ENCODE measurements at places on chromosomes 16 and 17.

DNA sequence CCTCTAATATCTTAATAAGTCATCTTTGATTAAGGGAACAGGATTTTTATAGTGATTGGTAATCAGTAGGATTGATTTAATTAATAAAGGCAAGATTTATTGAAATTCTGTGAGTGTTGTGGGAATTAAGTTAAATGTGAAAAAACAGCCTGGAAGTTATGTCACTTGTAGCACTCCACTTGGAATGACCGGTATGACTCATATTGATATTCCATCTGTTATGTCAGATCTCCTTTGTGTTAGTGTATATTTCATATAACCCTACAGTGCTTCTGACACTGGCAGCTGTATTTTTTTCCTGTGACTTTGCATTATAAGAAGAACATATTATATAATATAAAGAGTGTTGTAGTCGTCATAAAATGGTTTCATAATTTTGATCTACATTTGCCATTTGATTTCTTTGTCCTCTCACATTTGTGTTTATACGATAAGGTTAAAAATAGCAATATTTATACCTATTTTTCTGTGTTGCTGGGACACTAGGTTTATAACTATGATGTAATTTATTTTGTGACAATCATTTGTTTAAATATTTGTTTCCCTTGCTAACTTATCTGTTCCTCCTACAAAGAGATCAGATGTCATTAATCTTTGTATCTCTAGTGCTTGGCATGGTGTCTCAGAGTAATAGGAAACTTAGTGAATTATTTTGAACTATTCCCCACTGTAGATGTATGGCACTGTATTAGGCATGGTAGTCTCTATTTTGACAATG lies 249.0 kb downstream of the BCAS3 start:
- no peaks in the 10 kb centered on the region for H3K36me3 ChIP-seq
- no peak for DNase-seq
- no peak overlapping the region for H3K27ac ChIP-seq
- no peaks in the 10 kb centered on the region for H3K27me3 ChIP-seq

- DNase-seq: no peak
- peaks cover 4% of the 10 kb centered on the region for H3K36me3 ChIP-seq
- no peak overlapping the region for H3K27ac ChIP-seq
- H3K4me1 ChIP-seq: no peaks in the 10 kb centered on the region
- no peak overlapping the region for H3K4me3 ChIP-seq
These were observed 21.7 kb downstream of the RNF135 start for GRCh38 chr17:30992551-30992950.

GRCh38 chr17:79654350-79654959 lies 43.6 kb upstream of the RBFOX3 start:
- H3K27me3 ChIP-seq: peaks cover 8% of the 10 kb centered on the region
- no peak overlapping the region for H3K4me3 ChIP-seq
- H3K36me3 ChIP-seq: no peaks in the 10 kb centered on the region
- H3K4me1 ChIP-seq: no peaks in the 10 kb centered on the region
- no peak overlapping the region for H3K27ac ChIP-seq

DNA sequence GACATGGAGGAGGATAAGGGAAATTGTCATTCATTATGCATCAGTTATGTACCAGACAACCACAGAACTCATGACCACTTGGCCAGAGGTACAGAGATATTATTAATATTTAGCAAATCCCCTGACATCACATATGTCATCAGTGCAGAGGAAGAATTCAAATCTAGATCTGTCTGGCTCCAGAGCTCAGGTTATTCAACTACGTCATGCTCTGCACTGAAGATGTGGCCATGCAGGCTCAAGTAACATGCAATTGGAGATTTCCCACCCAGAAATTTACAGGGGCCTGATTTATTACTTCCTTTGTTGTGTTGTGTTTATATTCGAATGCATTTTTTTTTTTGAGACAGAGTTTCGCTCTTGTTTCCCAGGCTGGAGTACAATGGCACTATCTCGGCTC lies 224.3 kb downstream of the HS3ST4 start:
- no peak overlapping the region for H3K4me3 ChIP-seq
- H3K4me1 ChIP-seq: no peaks in the 10 kb centered on the region
- H3K27me3 ChIP-seq: no peaks in the 10 kb centered on the region
- no peak overlapping the region for H3K27ac ChIP-seq

DNA sequence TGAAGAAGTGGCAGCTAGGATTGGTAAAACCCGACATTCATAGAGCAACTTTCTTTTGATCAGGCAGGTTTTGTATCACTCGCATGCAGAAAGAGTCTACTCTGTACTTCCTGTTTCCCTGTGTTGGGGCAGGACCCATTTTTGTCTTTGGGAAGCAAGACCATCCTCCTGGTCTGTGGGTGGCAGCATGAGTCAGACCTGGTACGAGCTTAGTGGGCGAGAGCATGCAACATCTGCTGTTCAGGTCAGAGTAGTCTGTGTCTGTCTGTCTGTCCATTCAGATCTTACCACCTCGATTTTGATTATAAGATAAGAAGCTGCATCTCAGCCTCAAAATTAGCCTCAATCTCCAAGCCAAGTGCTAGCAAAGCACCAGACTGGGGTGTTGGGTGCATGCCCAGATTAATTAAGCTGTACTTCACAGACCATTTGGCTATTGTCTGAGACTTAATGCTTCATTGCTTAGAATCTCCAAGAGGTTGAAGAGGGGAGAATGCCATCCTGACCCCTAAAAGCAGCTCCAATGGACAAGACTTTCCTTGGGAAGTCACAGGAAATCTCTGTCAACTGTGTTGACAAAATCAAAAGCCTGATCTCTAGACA lies 110.9 kb downstream of the XYLT1 start:
- H3K4me3 ChIP-seq: no peak overlapping the region
- H3K27ac ChIP-seq: no peak overlapping the region
- no peaks in the 10 kb centered on the region for H3K36me3 ChIP-seq
- peaks cover 21% of the 10 kb centered on the region for H3K4me1 ChIP-seq
- DNase-seq: no peak

GRCh38 chr16:60642956-60643355 lies 1393.3 kb downstream of the CDH8 start:
- peak; percentile 80 for DNase-seq
- no peaks in the 10 kb centered on the region for H3K27me3 ChIP-seq
- H3K4me1 ChIP-seq: peaks cover 7% of the 10 kb centered on the region
- no peaks in the 10 kb centered on the region for H3K36me3 ChIP-seq

DNA sequence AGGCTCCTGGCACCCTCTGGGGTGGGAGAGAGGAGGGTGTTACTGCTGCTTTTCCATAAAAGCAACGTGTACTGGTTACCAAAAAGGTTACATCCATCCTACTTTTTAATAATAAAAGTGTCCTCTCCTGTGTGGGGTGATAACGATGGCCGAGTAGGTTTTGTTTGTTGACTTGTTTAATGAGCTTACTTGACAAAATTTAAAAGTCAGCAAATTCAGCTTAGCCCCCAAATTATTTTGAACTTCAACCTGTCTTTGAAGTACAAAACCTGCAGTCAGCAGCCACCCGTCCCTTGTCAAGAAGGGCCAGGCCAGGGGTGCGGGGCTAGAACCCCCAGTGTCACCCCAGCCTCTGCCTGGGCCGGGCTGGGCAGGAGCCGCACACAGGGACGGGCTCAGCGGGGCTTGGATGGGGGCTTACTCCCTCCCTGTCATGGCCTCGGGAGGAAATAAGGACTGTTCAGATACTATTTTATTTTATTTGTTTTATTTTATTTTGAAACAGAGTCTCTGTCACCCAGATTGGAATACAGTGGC lies 103.9 kb upstream of the CHMP6 start:
- no peaks in the 10 kb centered on the region for H3K27me3 ChIP-seq
- peaks cover 13% of the 10 kb centered on the region for H3K36me3 ChIP-seq
- H3K4me3 ChIP-seq: no peak overlapping the region
- no peak overlapping the region for H3K27ac ChIP-seq
- peaks cover 26% of the 10 kb centered on the region for H3K4me1 ChIP-seq

GRCh38 chr16:12091569-12092543 lies 115.3 kb downstream of the SNX29 start:
- no peak overlapping the region for H3K4me3 ChIP-seq
- H3K4me1 ChIP-seq: peaks cover 26% of the 10 kb centered on the region
- DNase-seq: no peak
- H3K27ac ChIP-seq: no peak overlapping the region
- H3K27me3 ChIP-seq: no peaks in the 10 kb centered on the region

DNA sequence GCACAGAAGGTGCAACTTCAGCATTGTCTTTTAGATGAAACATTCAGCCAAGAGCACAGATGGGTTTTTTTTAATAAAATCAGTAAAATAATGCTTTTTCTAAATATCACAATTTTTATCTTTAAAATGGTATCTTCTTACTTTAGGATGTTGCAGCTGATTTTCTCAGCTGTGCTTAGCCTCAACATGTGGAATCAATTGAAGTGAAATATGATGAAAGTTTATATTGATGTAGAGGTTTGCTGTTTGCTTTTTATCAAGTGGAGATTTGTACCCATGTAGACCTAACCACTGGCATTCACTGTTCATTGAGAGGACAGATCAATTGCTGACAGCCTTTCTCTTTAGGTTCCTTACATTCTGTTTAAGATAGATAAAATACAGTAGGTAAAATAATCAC lies 107.8 kb downstream of the CYB561 start:
- no peak overlapping the region for H3K27ac ChIP-seq
- no peak for DNase-seq
- H3K36me3 ChIP-seq: peaks cover 2% of the 10 kb centered on the region
- no peaks in the 10 kb centered on the region for H3K4me1 ChIP-seq
- no peak overlapping the region for H3K4me3 ChIP-seq

DNA sequence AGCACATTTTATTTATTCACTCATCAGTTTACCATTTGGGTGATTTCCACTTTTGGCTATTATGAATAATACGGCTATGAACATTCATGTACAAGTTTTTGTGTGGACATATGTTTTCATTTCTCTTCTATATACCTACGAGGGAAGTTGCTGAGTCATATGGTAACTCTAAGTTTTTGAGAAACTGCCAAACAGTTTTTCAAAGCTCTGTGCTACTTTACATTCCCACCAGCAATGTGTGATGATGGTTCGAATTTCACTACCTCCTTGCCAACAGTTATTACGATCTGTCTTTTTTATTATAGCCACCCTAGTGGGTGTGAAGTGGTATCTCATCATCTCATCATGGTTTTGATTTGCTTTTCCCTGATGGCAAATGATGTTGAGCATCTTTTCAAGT lies 63.7 kb upstream of the MRTFB start:
- no peaks in the 10 kb centered on the region for H3K36me3 ChIP-seq
- no peaks in the 10 kb centered on the region for H3K27me3 ChIP-seq
- H3K4me1 ChIP-seq: peaks cover 6% of the 10 kb centered on the region
- no peak overlapping the region for H3K4me3 ChIP-seq

DNA sequence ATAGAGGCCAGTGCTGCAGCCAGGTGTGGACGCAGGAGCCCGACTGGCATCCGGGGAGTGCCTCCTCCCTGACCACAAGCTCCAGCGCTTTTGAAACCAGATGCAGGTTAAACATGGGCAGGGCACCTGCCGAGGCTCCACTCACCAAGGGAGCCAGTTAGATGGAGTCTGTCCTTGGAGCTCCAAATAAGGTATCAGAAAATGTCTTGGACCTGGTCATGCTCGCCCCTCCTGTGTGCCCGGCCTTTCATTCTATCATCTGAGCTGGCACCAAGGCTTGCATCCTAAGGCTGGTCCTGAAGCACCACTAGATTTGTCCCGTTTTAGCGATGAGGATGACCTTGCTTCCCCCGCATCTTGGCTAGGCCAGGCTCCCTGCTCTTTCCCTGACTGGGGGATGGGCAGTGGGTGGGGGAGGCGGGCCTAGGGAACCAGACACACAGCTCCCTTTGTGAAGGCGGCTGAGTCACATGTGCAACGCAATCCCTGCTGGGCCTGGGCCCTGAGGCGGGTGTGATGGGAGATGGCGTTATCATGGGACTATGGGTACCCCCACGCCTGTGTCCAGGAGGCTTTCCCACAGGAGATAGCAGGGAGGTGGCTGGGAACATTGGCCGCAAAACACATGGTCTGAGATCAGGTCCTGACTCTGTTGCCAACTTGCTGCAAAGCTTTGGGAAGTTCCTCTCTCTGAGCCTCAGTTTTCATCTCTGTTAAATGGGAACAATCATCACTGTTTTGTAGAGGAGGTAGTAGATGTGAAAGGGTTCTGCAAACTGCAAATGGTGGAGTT lies 5.0 kb upstream of the ADGRG1 start:
- H3K4me1 ChIP-seq: peaks cover 70% of the 10 kb centered on the region
- peak; percentile 79 for DNase-seq
- H3K4me3 ChIP-seq: no peak overlapping the region

DNA sequence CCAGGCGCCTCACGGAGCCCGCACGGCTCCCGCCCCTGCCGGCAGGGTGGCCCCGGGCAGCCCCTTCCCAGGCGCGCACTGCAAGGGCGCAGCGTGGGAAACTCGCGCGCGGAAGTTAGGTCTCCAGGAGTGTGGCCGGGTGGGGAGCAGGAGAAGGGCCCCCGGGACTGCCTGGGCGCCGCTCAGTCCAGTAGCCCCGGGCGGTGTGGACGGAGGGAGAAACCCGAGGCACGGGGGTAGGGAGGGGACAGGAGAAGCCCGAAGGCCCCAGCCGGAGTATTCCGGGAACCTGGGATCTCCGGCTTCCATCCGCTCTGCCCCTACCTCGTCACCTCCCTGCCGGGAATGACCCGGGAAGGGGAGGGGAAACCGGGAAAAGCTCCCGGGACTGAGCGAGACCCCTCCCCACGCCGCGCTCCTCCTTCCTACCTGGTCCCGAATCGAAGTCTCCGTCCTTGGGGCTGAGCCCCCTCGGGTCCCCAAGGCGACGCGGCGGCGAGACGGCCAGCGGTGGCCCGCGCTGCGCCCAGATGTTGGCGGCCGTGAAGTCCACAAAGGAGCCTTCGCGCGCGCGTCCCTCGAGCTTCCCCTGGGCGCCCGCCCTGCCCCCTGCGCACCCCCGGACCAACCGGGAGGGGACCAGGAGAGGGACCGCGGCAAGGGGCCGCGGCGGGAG lies 418 bp downstream of the SOCS3 start:
- peak overlapping the region; percentile 77 for H3K27ac ChIP-seq
- no peak for DNase-seq
- peaks cover 39% of the 10 kb centered on the region for H3K4me1 ChIP-seq
- H3K36me3 ChIP-seq: peaks cover 3% of the 10 kb centered on the region
- H3K27me3 ChIP-seq: peaks cover 8% of the 10 kb centered on the region

GRCh38 chr17:71063127-71063526 lies 893.8 kb downstream of the KCNJ2 start:
- no peaks in the 10 kb centered on the region for H3K27me3 ChIP-seq
- no peaks in the 10 kb centered on the region for H3K4me1 ChIP-seq
- no peak overlapping the region for H3K27ac ChIP-seq

DNA sequence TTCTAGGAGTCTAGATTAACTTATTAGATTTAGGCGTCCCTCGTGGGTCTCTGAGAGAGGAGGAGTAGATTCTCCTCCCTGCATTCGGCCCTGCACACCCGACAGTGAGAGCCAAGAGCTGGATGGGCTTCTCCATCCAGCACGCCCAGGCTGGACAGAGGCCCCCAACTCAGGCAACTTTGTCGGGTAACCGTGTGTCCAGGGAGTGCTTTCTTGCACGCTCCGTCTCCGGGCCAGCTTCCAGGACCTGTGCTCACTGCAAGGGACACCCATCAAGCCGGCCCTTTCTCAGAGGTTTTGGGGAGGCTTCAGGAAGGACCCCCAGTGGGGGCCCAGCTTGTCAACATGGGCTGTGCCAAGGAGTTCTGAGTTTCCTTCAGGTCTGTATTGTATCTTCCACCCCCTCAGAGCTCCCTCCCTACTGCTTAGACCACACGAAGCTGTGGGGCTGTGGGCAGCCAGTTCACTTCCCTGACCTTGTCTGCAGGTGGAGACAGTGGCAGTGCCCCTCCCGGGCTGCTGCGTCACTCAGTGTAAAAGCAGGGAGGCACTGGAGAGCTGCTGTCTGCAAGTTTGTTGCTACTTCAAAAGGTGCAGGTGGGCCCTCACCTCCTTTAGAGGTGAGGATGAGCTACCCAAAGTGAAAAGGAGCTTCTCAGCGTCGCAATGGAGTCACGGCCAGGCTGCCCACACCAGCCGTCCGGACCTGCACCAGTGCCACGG lies 24.0 kb upstream of the C16orf78 start:
- no peaks in the 10 kb centered on the region for H3K4me1 ChIP-seq
- no peak overlapping the region for H3K27ac ChIP-seq
- no peak for DNase-seq
- no peaks in the 10 kb centered on the region for H3K36me3 ChIP-seq
